Fibroblast of skin of left biceps (primary cell): ENCODE measurements at places on chromosomes 2 and 18.
A peak's percentile ranks its signal among the peaks of the same experiment; 100 is the strongest.

DNA sequence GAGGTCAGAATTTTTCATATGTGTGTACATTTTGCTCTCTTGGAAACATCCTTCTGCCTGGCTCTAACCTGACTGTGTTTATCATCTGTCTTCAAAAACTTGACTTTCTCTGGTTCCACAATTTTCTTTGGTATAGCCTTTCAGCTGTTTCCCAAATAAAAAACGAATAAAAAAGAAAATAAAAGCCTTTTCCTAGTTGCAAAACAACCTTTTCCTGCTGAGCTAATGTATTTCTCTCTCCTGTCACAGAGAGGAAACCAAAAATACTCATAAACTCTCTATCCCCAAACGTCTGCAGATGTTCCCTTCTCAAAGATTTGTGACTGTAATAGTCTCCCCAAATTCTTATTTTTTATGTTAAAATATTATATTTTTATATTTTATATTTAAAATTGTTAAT is 505.3 kb upstream of the SLC39A10 start:
- no peak for DNase-seq

DNA sequence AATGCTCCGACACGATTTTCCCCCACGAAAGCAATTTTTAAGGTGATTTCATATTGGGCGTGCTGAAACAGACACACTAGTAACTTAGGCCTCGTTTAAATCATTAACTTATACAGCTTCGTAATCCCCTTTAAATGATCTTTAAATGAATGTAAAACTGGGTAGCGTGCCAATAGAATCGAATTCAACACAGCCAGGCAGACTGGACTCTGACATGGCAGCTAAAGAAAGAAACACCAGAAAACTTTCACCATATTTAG is 2.4 kb upstream of the ID2 start:
- no peak for DNase-seq

DNA sequence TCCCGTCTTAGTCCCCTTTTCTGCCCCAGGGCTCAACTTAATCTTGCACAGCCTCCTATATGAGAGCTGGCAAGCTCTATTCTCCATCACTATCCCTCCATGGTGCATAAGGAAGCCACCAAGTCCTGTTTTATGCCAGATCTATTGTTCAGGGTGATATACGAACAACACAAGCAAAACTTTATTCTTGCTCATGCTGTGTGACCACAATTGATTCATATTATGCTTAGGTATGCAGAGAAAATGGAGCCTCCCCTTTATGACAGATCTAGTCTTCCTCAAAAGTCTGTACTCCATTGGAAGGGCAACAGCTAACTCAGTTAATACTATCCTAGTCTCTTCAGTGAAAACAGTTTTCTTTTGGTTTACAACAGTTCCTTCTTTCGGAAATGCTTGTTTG is 94.0 kb upstream of the STON1 start:
- DNase-seq = no peak

DNA sequence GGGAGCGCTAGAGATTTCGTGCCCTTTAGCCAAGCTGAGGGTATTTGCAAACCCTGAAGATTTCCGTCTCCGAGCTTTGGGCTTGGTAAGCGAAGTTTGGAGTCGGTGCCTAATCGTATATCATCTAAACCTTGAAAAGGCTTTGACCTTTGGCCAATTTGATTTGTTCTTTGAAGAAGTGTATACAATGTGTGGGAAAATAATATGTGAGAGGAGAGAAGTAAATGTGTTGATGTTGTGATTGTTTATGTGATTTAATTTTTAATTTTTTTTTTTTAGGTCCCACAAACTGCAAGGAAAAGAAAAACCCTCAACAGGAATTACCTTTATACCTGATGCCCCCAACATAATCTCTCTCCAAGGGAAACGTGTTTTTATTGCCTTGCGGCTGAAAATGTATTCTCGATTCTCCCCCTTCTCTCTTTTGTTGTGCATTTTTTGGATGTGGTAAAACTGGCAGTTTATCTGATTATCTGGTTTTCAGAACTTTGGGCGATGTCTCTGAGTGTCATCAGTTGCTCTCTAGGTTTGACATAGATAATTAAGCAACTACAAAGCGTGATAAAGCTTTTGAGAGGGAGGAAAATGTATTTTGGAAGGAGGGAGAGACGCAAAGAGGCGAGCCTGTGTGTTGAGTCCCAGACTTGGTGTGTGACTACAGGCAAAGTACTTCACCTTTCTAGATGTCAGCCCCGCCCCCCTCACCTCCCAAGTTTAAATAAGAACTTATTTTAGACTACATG is 912 bp upstream of the FBXO11 start:
- no peak for DNase-seq

- no peak for DNase-seq
These were observed 259.8 kb upstream of the APCDD1 start for GRCh38 chr18:10194592-10194991.

DNA sequence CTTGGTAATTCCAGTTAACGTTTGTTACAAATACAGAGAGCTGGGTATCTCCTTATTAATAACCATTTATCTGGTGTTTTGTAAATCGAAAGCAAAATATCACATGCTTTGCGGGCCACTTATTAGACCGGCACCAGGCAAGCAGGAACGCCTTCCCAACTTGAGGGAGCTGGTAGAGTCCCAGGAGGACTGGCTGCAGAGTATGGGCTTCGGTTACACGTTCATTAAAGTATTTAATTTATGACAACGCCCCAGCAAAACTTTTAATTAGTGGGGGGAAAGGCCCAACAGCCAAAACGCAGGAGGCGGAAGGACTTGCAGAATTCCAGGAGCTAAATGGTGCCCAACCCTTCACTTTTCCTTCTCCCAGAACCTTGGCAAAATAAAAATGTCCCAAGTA is 3.7 kb downstream of the SMAD7 start:
- DNase-seq = no peak

- no peak for DNase-seq
These were observed 294.6 kb upstream of the SLC14A2 start for GRCh38 chr18:45320724-45321123.

GRCh38 chr2:71120195-71120594 is 9.8 kb downstream of the MCEE start:
- no peak for DNase-seq

DNA sequence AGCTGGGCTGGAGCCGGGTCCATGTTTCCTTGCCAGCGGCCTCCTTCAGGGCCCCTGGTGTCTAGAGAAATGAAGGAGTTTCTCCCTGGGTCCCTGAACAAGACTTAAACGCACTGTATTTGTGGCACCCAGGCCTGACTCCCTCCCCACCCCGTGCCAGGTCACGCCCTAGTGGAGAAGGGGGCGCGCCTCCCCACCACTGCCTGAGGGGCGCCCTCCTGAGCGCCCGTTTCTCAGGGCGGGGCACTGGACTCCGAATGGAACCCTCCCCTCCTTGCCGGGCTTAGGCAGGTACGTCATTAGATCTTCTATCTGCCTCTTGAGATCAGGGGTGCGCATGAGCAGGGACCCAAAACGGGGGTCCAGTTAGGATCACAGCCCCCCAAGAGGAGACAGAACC is 16.3 kb downstream of the ODC1 start:
- no peak for DNase-seq

DNA sequence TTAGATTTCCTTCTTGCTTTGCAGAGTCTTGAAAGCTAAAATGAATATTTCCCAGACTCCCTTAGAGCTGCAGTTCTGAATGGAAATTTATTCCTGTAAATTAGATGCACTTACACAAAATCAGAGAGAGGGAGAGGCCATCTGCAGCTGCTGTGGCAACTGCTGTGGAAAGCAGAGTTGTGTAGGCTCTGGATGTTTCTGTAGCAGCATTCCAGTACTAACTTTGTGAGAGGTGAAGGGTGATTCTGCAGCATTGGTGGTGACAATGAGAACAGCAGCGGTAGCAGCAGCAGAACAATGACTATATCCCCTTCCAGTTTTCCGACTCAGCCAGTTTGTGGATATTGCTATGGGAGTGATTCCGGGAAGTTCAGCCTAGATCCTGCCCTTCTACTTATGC is 433.0 kb upstream of the REG3G start:
- DNase-seq = no peak

DNA sequence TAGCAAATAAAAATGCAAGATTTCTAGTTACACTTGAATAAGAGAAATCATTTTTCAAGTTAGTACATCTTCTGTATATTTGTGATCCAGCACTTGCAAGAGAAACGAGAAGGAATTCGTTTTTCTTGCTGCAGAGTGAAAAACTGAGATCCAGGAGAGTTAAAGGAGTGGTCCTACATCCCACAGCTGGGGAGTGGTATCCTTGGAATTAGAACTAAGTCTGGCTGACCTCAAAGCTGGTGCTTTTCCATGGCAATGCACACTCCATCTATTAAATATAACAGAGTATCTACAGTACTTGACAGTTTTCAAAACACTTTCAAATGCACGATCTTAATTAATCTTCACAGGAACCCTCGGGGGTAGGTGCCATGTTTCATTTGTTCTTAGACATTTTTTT is 46.8 kb downstream of the TRIB2 start:
- no peak for DNase-seq

GRCh38 chr2:37648331-37649011 is 23.0 kb downstream of the CDC42EP3 start:
- no peak for DNase-seq

DNA sequence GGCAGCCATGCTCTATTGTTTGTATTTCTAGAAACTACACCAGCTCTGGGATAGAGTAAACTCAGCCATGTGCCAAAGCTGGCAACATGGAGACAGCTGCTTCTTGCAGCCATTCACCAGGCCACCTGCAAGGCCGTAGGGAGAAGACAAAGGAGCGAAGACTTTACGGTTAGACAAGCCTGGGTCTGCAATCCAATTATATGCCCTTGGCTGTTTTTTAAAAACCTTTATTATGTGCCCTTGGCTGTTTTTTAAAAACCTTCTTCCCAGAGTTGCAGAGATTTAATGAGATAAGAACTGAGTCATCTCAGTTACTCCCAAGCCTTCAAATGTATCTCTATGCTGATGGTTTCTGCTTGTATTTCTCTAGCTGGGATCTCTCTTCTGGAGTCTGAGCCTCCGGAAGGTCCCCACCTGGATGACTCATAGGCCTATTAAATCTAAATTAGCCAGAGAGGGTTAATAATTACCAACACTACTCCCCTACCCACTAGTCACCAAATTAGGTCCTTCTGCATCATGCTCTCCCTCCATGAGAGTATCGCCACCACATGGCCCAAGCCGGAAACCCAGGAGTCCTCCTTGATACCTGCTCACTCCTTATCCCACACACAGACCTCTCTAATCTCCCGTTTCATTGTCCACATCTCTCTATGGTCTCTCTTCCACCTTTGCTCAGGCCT is 17.5 kb upstream of the DPP4 start:
- DNase-seq = no peak

DNA sequence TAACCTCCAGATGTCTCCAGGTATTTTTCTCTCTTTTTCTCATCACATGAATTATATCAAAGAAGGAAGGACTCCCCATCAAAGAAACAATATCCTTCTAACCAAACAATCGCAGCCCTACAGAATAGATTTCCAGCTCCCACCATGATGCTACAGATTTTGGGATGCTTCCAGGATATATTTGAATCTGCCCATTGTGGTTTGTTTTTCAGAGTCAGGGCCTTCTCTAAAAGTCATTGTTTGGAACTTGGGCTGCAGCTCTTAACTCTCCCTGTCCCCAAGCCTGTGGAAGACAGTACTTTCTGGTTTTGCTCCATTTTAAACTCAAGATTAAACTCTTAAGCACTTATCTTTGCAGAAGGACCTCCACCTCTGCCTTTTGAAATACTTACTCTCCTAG is 223.2 kb downstream of the PMAIP1 start:
- DNase-seq = no peak

GRCh38 chr2:149926149-149926548 is 338.6 kb upstream of the MMADHC start:
- no peak for DNase-seq

DNA sequence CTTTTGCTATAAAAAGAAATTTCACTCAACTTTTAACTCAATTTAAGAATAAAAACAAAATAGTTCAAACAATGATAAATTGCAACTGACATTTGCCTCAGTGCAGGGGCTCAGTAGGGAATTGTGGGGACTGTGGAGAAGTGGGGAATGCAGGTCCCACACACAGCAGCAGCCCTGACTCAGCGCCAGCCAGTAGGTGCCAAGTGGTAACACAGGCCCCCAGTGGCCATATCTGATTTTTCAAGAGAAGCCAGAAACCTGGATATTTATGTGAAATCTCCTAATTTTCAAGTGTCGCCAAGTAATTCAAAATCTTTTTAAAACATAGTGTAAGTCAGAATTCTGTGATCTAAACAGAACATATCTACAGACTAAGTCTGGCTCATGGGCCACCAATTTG is 186.3 kb downstream of the EN1 start:
- DNase-seq = no peak

DNA sequence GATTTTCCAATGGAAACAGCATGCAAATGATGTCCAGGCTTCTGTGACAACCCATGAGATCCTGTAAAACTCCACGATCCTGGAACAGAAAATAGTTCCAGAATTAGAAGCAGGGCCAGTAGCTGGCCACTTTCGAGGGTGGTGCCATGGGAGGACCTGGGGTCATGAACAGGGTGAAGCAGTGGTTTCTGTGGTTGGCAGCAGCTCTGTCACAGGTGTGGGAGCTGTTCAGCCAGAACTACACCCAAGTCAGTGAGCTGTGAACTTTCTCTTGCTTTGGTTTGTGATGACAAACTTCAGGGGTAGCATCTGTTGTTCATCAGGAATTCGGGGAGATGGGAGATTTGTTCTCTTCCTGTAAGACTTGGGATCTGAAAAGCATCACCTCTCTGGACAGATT is 314.4 kb upstream of the NT5C1B start:
- no peak for DNase-seq

GRCh38 chr2:68943581-68944568 is 8.8 kb downstream of the GKN2 start:
- peak; percentile 23 for DNase-seq

DNA sequence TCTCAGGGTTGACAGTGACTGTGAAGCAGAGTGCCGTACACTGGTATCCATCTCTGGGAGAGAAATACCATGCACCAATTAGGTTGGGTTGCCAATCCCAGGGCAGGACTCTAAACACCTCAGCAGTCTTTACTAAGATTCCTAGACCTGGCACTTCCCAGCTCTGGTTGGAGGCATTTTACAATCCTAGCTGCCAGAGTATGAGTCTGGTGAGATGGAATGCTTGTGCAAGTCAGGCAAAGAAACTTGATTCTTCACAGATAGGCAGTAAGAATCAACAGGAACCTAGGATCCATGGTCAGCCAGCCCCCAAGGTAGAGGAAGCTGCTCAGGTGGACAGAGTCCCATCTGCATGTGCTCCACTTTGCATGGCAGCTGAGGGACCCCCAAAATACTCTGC is 6.0 kb upstream of the UGT1A5 start:
- no peak for DNase-seq

DNA sequence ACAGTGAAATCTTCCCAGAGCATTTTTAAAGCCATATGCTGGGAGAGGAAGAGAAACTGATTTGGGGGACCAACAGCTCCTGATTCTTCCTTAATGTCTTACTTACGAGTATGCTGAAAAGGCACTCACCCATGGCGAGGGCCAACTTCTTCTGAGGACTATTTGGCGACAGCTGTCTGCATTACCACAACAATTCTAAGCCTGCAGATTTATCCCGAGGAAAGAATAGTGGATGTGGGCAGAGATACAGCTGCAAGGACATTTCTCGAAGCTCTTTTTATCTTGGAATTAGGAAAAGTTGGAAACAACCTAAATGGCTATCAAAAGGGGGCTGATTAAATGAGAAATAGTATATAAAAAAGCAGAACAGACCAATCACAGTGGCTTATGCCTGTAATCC is 40.3 kb upstream of the FHL2 start:
- no peak for DNase-seq
